ENCODE measurements at places on chromosomes 6 and 20.

GRCh38 chr6:108169464-108170331 lies 3.9 kb downstream of the NR2E1 start:
- no peak for DNase-seq

DNA sequence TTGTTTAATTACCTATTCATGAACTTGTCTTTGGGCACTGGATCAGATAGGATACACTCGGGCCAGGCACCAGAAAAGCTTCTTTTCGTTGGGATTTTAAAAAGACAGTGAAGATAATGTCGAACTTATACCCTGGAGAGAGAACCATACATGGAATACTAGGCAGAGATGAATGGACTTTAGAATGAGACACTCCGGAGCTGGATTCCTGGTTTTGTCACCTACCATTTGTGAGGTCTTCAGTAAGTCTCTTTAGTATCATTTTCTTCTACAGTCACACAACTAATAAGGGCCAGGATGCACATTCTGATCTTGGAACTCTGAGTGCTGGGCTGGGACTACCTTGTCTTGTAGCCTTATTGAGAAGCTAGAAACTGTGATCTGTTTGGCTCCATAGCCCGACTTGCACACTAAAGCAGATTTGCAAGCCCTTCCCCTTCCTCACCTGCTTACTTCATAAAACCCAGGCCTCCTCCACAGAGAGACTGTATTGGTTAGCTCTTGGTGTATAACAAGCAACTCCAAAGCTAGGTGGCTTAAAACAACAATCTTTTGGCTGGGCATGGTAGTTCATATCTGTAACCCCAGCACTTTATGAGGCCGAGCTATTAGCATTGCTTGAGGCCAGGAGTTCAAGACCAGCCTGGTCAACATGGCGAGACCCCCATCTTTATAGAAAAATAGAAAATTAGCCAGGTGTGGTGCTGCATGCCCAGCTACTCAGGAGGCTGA lies 7.4 kb upstream of the IFT52 start:
- DNase-seq = no peak

DNA sequence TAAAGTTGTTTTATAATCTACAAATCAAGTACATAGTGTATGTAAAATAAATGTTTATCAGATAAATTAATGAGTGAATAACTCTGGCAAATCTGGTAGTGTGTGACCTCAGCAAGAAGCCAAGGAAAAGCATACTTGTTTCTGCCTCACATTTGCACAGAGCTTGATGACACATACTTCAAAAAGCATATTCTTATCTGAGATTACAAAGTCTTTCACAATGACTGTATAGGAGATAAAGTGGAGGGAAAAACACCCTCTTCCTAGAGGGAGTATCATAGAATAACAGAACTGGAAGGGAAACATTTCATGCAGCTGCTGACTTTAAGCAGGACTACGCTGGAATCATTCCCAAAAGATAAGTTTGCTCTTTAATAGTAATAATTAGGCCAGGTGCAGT lies 28.1 kb upstream of the AKAP7 start:
- DNase-seq = no peak

GRCh38 chr6:63634630-63635029 lies 972 bp upstream of the PHF3 start:
- DNase-seq = no peak

DNA sequence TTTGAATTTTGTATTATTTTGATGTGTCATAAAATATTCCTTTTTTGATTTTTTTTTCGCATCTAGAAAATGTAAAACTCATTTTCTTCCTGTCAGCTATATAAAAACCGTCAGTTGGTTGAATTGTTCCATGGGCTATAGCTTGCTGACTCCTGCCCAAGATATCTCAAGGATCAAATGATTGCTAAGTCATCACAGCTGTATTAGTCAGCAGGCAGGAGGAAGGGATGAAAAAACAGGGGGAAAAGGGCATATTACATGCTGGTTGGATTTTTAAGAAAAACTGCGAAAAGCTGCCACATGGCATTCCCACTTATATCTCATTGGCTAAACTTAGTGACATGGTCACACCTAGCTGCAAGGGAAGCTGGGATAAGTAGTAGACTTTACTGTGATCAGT lies 569.9 kb downstream of the BCKDHB start:
- no peak for DNase-seq

GRCh38 chr6:111604259-111605099 lies 1.2 kb downstream of the TRAF3IP2 start:
- DNase-seq = no peak

DNA sequence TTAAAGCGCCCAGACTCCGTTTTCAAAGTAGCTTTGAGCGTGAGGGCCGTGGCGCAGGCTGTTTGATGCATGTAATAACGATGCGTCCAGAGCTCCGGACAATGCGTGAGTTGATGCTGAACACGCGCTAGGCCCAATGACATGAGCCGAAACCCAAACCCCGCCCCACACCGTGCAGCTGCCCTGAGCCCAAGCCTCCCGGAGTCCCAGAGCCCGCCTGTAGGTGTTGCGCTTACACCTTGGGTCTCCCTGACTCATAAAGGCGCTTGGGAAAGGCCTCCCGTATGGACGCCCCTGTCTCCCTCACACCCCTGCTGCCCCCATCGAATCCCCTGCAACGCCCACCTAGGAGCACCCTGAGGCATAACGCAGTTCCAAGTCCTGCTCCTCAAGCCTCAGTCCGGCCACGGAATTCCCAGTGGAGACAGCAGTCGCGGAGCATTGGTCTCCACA lies 87.6 kb downstream of the ERMARD start:
- DNase-seq = no peak

GRCh38 chr6:28695715-28696114 lies 170.0 kb downstream of the GPX5 start:
- no peak for DNase-seq

- no peak for DNase-seq
Observed at GRCh38 chr20:2480381-2480780, 9.8 kb upstream of the SNRPB start.

- DNase-seq = no peak
Observed at GRCh38 chr6:137727216-137727765, 139.8 kb upstream of the TNFAIP3 start.

Measured in CD4-positive, alpha-beta memory T cell (primary cell).